LHCN-M2 (cell line): ENCODE measurements at places on chromosomes 11 and 22. TPM values are rescaled to one million over a fixed set of nuclear protein-coding genes. Genes with fewer than 3 reads are reported as not detected.

Gene KRTAP5-1
- total RNA-seq, result not detected in 2 replicates

GRCh38 chr11:20444535-20444934 lies 57.0 kb downstream of the PRMT3 start:
- DNase-seq, result no peak

- DNase-seq, result no peak
These were observed 237.8 kb downstream of the NXPE2 start for GRCh38 chr11:114915871-114916805.

GRCh38 chr11:44427432-44427831 lies 117.5 kb upstream of the ALX4 start:
- no peak for DNase-seq

DNA sequence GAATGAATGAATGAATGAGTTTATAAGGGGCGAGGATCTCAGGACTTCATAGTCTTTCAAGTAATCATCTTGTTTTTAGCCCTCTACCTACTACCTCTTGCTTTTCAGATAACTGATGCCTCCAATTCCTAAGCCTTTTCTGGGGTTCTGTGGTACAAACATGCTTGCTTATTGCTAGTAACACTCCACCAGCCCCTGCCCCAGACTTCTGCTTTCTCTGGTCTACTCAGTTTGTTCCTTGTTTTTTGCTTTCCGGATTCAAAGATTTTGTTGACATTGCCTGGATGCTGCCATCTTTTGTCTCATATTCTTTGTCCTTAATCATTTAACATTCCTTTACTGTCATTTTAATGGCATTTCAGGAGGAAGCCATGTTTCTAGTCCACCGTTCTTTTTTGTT lies 8.9 kb upstream of the TMEM9B start:
- no peak for DNase-seq
